Activated CD8-positive, alpha-beta memory T cell treated with anti-CD3 and anti-CD28 coated beads for 1 hour (primary cell): ENCODE measurements at places on chromosomes 2 and 18.

DNA sequence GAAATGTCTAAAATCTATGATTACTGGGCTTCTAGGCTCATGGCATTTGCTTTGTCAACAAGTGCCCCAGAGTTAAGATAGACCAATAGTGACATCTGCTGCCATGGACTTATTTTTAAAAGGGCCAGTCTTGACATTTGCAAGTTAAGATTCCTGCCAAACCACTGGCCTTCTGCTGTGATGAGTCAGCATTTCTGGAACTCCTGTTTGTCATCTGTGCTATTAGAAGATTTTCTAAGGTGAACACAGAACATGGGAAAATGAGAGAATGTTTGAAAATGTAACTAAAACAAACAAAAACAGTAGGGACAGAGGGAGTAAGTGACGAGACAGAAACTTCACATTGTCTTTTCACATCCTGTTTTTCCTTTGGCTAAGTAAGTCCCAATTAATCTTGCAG, 93.7 kb upstream of the WDR75 start:
- DNase-seq = no peak

GRCh38 chr18:45266023-45266422, 349.3 kb upstream of the SLC14A2 start:
- no peak for DNase-seq

DNA sequence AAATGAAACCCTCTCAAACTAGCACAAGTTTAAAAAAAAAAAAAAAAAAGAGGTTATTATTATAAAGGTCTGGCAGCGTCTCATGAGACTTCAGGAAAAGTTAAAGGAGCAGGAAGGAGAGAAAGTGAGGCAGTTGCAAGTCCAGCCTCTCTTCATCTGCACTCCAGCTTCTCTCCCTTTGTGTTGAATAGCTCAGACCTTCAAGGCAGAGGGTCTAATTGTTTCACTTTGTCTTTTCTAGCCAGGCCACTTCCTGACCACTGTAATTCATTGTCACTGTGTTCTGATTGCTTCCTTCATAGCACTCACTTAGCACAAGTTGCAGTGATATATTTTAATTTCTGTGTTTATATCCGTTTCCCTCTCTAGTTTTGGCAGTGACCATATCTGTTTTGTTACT, 99.9 kb downstream of the SPATS2L start:
- no peak for DNase-seq

- DNase-seq = no peak
These were observed 14.1 kb upstream of the MYCN start for GRCh38 chr2:15926252-15926651.

GRCh38 chr2:38442643-38443541, 65.8 kb upstream of the ATL2 start:
- DNase-seq = no peak

DNA sequence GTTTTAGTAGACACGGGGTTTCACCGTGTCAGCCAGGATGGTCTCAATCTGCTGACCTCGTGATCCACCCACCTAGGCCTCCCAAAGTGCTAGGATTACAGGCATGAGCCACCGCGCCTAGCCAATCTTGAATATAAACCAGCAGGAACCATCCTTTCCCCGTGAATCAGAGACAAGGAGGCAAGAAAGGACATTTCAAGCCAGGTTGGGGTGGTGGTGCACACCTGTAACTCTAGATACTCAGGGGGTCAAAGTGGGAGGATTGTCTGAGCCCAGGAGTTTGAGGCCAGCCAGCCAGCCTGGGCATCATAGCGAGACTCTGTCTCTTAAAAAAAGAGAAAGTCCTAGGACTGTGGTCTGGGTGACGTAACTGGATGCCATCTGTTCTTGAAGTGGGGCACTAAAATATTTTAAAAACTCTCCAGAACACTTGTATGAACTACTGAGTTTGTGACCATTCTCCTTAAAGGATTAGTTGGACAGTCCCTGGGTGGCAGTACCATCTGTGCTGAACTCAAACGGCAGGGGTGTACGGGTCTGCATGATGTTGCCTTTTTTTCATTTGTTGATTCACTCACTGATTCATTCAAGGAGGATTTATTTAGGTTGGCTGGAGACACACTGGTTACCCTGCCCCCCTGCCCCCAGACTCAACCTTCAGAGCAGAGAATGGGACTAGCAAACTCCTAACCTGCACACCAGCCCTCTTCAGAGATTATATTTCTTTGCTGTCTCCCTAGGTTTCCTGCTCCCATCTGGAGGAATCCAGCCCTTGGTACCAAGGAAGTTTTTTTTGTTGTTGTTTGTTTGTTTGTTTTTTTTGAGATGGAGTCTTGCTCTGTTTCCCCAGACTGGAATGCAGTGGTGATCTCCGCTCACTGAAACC, 2.9 kb upstream of the TLX2 start:
- DNase-seq = no peak
